ENCODE measurements at places on chromosomes 2 and 18. TPM values are rescaled to one million over a fixed set of nuclear protein-coding genes. Genes with fewer than 3 reads are reported as not detected.

The CHST9 gene
- polyA plus RNA-seq = not detected

The C2orf76 gene
- polyA plus RNA-seq = 25.0 TPM

The ALPP gene
- not detected for polyA plus RNA-seq

The MLPH gene
- polyA plus RNA-seq = 16.1 TPM

The MC5R gene
- not detected for polyA plus RNA-seq

The RANBP2 gene
- polyA plus RNA-seq = 16.2 TPM

The CD28 gene
- polyA plus RNA-seq = not detected

The IL18R1 gene
- polyA plus RNA-seq = not detected

The HOXD12 gene
- not detected for polyA plus RNA-seq

The ABCB11 gene
- polyA plus RNA-seq = not detected

The PPM1G gene
- polyA plus RNA-seq = 48.3 TPM

DNA sequence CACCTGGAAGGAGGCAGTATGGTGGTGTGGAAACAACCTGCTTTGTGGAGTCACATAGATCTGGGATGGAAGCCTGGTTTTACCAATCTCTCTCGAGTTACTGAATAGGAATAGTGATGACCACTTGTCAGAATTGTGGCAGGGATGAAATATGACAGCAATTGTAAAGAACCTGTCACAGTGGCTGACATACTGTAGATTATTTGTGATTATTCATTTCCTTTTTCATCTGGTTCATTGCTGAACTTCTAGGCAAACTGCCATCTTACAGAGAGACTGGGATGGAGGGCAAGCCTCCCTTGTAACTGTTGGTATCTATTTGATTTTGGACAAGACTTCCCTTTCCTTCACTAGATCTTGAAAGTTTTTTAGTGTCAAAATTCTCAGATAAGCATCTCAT lies 42.0 kb downstream of the FMNL2 start:
- no peak for DNase-seq

DNA sequence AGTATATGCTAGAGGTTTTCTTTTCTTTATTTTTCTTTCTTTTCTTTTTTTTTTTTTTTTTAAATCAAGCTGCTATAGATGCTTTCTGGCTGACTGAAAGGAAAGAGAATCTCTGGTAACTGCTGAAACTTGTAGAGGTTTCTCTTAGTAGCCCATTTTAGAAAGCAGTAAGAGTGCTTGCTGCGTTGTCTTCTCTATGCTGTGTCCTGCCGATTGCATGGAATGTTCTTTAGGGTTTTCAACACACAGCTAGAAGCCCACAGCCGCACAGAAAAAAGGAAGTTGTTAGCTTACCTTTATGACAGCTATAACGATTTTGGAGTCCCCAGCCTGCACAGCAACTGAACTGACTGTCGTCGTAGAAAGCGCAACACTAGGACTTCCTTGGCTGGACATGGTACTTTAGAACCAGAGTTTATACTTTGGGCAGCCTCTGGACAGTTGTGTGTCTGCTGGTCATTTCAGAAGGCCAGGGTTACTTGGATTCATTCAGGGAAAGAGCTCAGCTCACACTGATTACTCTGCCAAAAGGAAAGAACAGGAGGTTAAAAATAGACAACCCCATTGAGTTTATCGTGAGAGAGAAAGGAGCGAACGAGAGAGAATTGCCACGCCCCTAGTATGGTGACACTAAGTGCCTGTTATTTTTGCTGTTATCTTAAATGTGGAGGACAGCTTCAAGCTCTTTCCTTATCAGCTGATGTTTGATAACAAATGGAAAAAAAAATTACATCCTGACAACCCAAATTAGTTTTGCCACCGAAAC lies at the start of gene CCDC141:
CCDC141 (minus strand) TSS at position 592 of the 766 bp plus-strand sequence; CDS start at position 396, 196 bp downstream.
- no peak for DNase-seq

DNA sequence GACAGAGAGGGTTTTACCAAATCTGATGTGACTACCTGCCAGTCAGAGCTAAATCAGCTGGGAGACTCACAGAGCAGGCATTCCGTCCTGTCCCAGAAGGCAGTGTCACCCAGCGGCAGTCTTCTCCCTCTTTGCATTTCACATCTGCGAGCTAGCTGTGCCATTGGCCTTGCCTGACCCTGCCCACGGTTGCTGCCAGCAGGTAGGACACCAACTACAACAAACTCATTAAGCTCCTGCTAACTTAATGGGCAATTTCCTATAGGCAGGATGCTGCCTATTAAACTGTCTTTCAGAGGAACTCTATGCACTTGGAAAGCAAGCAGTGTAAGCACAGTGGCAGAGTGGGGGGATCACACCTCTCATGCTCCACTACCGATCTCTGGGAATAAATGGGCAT lies 116.4 kb upstream of the CAPN13 start:
- no peak for DNase-seq

GRCh38 chr2:141923657-141924056 lies 207.2 kb downstream of the LRP1B start:
- DNase-seq = peak; percentile 46

DNA sequence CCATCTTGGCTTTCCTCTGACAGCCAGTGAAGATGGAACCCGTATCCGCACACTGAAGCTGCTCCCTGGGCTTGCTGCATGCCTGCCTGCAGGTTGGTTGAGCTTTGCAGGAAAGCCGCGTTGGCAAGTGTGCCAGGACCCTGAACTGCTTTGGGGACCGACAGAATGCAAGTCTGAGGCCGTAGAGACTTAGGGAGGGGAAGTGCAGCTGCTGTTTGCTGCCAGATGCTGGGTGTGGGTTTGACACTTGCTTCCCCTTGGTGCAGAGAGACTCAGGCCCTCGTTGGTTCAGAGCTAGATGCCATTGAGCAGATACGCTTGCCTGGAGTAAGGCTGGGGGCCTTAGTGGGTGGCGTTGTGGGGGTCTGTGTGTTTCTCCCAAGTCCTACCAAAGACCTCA lies 13.1 kb upstream of the PHLPP1 start:
- DNase-seq = no peak

- DNase-seq = no peak
These were observed 333.7 kb downstream of the DYSF start for GRCh38 chr2:71787108-71787415.

DNA sequence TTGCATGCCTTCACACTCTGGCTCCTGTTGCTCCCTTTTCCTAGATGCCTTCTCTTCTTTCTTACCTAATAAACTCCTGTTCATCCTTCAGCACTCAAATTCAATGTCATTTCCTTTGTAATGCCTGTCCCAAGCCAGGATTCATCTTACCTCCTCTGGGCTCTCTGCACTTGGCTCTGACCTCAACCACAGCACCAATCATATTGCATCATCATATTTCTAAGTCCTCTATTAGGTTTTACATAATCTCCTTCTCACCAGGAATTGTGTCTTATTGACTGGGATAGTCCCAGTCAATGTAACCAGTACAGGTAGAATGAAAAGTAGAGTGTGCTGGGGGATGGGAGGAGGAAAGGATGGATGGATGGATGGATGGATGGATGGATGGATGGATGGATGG lies 187.1 kb downstream of the NRP2 start:
- no peak for DNase-seq

DNA sequence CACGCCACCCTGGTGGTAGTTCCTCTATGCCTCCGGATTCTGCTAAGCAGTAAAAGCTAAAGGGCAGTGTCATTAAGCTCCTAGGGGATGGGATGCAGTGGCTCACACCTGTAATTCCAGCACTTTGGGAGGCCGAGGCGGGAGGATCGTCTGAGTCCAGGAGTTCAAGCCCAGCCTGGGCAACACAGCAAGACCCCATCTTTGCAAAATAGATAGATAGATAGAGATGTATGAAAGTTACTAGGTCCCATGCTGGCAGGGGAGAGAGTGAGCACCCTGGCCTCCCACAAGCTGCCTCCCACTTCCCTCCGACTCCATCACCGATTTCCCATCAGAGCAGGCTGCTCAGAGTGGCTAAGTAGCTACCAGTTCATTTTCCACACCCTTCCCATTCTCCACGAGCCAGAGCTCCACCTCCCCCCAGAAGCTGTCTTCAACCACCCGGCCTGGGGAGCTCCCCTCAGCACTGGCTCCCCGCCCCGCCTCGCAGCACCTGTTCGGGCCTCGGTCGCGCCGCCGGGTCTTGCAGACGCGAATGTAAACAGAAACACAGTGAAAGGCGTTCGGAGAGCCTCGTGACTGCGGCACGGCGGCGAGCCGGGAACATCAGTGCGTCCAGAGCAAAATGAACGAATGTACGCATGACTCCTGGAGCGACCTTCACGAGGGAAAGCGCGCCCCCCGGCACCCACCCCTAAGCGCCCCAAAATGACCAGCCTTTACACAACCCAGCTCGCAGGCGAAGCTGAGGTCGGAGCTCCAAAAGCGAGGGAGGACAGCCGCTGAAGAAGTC lies 598 bp upstream of the CEP68 start:
- no peak for DNase-seq

- DNase-seq = no peak
These were observed 59.9 kb upstream of the GATA6 start for GRCh38 chr18:22109535-22109934.

DNA sequence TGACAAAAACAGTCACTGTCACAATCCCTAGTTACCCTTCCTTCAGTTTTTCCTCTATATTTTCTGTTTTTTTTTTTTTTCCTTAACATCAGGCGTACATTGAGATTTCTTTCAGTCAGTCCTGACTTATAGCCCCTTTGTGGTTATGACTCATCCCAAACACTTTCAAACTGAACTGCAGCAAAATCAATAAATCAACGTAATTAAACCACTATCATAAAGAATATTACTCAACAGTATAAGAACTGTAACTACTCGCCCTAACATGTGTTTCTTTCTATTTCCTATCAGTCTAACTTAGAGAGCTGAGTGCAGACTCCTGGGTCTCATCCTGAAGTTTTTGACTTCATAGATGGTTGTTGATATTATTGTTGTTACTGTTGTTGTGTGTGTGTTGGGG lies 523.5 kb downstream of the LRRTM4 start:
- DNase-seq = no peak

GRCh38 chr2:149082079-149082478 lies 43.6 kb downstream of the LYPD6B start:
- DNase-seq = no peak

GRCh38 chr18:24362757-24363156 lies 34.9 kb downstream of the OSBPL1A start:
- DNase-seq = no peak

GRCh38 chr2:178280244-178280852 lies 86.0 kb downstream of the OSBPL6 start:
- DNase-seq = no peak

- DNase-seq = no peak
These were observed 11.6 kb upstream of the MRPL19 start for GRCh38 chr2:75634945-75635344.

DNA sequence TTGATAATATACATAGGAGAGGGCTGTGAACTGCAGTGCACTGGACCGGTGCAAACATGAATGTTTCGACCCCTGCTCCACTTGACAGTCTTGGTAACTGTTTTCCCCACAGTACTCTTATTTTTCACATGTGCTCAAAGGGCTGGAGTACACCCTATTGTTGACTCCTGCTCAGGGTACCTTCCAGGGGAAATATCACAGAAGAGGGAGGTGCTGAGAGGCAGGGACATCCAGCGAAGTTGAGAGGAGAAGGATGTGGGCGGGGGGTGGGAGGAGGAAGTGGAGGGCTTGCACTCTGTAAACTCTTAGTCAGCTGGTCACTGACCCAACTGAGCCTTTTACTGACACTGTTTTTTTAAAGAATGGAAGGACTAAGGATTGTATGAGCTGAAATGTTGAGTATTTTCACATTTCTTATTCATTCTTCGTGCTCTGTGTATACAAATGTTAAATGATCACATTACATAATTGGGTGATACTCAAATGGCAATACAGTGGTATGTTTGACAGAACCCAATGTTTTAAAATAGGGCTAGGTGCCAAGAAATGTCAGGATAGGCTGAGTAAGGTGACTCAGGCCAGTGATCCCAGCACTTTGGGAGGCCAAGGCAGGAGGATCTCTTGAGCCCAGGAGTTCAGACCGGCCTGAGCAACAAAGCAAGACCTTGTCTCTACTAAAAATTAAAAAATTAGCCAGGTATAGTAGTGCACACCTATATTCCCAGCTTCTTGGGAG lies 10.0 kb downstream of the INPP4A start:
- no peak for DNase-seq

DNA sequence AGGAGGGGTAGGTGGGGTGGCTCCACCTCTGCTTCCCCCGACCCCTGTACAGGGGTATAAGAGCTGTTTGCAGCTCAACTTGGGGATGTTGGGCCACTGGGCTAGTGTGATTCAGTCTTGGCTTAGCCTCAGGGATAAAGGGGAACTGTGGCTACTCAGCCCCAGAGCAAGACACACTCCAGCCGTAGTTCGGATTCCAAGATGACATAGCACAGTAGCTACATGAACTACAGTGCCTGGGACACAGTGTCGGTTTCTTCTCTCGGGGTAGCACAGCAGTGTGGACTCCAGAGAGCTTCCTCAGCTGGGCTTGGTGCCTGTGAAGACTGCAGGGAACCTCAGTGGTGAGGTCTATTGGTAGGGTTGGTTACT lies 21.1 kb downstream of the CARF start:
- no peak for DNase-seq

DNA sequence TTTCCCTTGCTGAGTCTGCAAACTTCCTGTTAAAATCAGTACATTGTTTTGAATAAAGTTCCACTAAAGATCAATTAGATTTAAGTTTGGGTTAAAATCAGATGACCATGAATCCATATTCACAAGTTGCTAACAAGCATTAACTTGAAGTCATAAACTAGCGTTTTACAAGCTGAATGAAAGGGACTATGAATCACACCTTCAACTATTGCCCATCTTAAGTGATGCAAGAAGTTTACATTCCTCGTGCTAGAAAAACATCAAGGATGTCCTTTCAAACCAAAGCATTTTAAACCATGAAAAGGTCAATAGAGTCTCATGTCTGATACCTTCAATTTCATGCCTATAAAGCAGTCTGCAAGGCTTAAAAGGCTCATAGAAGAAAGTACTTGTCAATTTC lies 257.2 kb upstream of the SYT4 start:
- DNase-seq = no peak

DNA sequence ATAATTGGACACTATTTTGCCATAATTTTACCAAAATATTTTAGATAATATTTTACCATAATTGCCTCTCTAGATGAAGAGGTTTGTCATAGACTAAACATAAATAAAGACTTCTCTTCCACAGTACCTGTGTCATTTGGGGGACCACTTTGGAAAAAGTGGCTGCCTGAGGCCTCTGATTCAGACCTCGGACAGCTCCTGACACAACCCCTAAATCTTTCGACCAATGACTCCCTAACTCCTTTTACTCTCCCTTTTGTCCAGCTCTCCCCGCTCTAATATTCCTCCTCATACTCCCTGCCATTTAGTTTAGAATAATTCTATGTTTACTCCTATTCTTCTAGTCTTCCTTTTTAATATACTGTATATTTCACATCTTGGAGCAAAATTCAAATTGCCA lies 36.0 kb upstream of the UBE2E3 start:
- no peak for DNase-seq

DNA sequence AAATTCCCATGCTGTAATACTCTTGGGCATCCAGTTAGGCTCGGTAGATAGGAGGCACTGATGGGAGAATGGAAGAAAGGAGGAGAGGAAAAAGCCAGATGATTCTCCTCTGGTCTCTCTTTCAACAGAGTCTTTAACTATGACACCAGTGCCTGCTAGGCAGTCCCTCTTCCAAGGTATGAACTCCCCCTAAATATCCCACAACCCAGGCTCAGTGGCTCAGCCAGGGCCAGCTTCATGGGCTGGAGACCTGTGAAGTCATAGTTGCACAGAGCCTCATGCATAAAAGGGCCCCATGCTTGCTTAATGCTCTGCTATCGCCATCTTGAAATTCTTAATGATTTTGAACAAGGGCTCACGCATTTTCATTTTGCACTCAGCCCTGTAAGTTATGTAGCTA lies 869.2 kb upstream of the GCFC2 start:
- DNase-seq = no peak

- no peak for DNase-seq
These were observed 363.4 kb upstream of the GCFC2 start for GRCh38 chr2:76073992-76074604.

GRCh38 chr18:389658-390357 lies 110.7 kb downstream of the COLEC12 start:
- no peak for DNase-seq
